Skin of body (tissue), 3 donors: ENCODE measurements at places on chromosomes 11 and 22. TPM values are rescaled to one million over a fixed set of nuclear protein-coding genes. Genes with fewer than 3 reads are reported as not detected.

- DNase-seq = no peak
These were observed 215.6 kb downstream of the DDX10 start for GRCh38 chr11:108880510-108880909.

HMOX1 gene
- 11.1 TPM for total RNA-seq

KBTBD3 gene
- 9.0 TPM for total RNA-seq

DNA sequence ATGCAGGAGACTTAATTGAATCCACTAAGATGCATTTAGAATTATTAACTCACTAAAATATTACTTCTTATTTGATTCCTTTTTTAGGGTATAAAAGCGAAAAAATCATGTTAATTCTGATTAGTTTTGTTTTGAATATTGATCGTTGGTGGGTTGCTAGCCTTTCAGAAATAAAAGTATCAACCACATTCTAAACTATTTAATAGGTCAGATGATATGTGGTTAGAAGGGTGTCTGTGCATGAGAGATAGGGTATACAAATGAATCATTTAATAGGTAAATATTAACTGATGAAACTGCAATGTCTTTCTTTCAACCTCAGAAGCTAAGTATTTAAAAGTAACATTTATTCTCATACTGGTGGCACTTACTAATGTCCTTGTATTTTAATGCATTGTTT is 515.1 kb downstream of the CNTN5 start:
- DNase-seq = no peak

DNA sequence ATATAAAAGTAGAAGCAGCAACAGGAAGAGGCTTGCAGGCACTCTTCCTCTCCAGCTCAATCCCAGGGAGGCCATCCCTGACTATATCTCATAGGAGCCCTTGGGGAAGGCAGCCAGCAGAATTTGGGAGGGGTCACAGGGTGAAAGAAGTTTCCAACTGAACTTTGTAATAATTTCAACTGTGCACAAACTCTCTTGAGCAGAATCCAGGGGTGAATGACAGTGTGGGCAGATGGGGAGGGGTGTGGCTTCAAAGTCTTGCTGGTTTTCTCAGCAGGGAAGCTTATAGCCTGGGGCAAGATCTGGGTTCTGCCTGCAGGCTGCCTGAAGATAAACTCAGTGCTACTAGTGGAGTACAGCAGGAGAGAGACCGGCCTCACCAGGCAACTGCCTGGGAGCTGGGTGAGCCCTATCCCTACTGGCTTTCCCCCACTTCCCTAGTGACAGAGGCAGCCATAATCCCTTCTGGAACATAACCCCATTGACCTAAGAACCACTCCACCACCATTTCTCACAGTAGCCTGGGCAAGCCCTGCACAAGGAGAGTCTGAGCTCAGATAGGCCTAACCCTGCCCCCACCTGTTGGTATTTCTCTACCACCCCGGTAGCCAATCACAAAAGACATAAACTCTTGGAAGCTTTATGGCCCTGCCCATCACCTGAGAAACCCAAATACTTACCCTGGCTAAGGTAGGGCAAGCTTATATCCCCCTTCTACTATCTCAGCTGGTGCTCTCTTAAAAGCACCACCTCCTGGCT is 17.8 kb upstream of the TTC12 start:
- DNase-seq = no peak

HPS4 gene
- total RNA-seq = 30.2 TPM

- DNase-seq = no peak
These were observed 96.0 kb downstream of the WNT7B start for GRCh38 chr22:45880716-45881523.

DNA sequence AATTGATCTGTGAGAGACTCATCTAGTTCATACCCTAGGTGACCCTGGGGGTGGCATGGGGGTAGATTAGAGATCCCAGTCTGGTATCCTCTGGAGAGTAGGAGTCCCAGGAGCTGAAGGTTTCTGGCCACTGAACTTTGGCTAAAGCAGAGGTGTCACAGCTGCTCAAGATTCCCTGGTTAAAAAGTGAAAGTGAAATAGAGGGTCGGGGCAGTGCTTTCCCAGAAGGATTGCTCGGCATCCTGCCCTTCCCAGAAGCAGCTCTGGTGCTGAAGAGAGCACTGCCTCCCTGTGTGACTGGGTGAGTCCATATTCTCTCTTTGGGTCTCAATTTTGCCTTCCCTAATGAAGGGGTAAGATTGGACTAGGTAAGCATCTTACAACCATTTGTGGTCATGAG is 653 bp downstream of the IL18BP start:
- no peak for DNase-seq

DNA sequence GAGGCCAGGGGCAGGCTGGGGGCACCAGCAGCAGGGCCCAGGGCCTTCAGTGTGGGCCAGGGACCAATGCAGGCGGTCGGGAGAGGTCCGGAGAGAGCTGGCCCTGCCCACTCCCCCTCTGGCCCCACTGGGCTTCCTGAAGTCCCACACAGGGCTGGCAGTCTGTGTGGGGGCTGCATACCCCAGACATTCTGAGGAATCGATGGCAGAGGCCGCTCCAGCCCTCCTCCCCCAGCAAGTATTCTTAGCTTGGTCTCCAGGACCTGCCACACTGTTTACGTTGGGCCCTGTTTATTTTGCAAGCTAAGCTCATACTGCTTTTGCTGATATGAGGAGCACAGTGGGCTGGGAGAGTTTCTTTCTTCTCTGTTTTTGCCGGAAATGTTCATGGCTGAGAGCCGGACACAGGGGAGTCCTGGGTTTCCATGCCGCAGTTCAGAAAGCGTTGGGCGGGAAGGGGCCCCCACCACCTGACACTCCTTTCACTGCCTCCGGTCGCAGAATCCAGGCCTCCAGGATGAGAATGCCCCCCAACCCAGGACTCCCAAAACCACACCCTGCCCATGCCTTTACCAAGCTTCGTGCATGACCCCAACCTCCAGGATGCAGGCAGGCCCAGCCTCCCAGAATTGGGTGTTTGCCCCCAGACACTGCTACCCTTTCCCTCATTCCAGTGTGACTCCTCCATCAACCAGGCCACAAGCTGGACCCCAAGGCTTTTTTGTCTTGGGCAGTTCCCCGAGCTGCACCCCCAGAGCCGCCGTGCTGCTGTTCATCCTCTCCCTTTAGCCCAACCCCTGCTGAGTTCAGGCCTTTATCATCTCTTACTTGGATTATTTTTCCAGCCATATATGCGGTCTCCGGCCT is 81.8 kb upstream of the KCNQ1OT1 start:
- no peak for DNase-seq

DNA sequence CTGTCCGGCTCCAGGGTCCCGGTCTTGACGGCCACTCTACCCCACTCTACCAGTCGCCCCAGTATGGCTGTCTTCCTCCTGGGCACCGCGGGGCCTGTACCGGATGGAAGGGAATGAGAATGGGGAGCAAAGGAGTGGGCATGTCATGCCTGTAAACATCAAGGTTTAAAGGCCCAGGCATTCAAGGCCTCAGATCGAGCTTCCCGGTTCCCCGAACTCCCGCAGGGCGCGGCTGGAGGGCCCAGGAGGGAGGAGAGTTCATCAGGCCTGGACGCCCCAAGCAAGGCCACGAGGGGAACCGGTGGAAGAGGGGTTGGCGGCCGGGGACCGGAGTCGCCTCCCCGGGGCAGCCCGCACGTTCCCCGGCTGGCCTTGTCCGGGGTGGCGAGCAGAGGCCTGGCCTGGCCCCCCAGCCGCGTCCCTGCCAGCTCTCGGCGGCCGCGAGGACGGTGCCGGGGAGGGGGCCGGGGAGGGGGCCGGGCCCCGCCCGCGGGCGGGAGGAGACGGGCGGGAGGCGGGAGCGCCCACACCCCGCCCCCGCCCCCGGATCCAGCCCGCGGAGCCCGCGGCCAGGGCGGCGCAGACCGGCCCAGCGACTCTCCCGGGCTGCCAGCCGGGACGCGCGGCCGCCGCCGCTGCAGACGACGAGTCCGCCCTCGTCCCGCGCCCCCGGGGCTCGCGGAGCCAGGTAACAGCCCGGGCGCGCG is at the start of gene CDC42EP1:
Gene CDC42EP1, plus strand, starts transcription at position 580 of the 707 bp plus-strand sequence. CDS start 5,870 bp downstream, outside the sequence.
- DNase-seq = peak; percentile 39

DNA sequence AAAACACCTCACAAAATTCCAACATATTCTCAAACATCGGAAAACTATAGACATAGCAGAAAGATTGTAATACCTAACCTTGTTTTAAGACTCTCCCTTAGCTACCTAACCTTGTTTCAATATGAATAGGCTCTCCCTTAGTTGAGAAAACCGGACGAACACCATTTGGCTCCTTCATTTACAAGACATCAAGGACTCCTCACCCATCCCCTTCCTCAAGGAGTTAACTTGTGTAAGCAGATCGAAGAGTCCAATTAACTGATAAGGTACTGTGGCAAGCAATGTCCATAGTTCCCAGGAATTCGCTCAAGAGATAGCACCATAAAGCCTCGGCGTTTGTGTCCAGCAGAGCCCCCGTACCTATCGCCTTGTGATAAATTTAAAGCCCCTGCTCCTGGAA is 4.6 kb upstream of the ACRV1 start:
- no peak for DNase-seq

GRCh38 chr11:130129922-130130321 is 29.7 kb upstream of the ST14 start:
- no peak for DNase-seq

DNA sequence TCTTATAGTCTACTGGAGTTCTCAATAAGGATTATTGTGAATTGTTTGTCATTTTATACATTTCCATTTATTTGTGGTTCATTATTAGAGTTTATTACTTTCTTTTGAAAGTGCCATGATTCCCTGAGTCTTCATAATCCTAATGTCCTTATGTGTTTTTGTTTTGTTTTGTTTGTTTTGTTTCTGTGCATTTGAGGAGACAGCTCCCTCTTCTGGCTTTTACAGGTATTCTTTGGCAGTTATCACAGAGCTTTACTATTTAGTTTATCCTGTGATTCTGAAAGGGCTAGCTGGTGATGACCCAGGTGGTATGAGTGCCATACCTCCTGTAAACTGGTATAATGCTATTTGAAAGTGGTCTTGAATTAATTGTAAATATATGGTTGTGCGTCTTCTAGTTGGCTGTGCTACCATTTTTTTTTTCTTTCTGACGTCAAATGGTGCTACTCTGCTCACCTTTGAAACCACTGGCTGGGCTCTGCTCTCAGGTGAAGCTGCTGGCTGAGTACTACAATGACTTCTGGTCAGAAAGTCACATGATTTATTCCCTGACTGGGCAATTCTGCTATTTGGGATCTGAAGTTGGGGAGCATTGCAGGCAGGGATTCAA is 751.2 kb downstream of the JRKL start:
- no peak for DNase-seq

DNA sequence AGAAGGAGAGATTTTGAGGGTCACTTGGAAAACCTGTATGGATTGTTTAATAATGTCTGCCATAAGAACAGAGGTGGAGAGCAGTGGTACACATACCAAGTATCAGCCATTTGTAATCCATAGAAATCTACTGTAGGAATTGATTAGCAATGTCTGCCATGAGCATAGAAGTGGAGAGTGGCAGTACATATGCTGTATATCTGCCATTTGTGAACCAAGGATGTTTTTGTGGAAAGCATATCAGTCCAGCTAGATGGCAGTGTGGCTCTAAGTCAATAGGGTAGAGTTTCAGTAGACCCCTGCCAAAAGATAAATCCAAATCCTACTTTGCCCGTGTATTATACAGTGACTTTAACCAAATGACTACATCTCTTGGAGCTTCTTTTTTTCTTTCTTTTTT is 82.9 kb upstream of the SEZ6L start:
- DNase-seq = no peak

CHRNA10 gene
- 0.20 TPM for total RNA-seq

GRCh38 chr11:17561526-17561925 is 14.5 kb downstream of the OTOG start:
- DNase-seq = no peak

GRCh38 chr22:46348099-46348695 is 12.7 kb downstream of the TRMU start:
- DNase-seq = no peak

DNA sequence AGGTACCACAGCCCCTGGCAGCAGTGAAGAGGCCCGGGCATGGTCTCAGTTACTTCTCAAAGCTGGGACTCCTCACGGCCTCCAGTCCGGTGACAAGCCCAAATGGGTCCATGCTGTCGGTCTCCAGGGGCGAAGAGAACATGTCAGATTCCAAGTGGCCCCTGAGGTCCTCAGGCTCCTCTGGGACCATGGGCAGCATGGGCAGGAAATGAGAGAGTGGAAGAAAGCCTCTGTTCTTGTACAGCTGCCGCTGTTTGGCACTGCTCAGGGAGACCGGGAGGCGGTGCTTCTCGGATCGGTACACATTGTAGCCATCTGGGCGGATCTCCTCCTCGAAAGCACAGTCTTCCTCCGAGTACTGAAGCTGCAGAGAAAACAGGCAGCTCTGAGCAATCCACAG is 4.6 kb downstream of the FGF19 start:
- DNase-seq = peak; percentile 51

- DNase-seq = peak; percentile 77
These were observed 7.7 kb downstream of the RIN1 start for GRCh38 chr11:66328302-66329144.

DNA sequence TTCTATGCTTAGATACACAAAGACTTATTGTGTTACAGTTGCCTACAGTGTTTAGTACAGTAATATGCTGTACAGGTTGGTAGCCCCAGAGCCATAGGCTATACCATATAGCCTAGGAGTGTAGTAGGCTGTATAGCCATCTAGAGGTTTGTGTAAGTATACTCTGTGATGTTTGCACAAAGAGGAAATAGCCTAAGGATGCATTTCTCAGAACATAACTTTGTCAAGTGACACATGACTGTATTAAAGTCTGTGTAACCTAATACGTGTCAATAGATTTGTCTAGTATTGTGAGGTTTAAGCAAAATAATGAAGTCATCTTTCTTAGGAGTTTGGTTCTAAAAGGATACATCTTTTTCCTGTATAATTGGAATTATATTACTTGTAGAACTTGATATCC is 5.5 kb downstream of the ZC3H12C start:
- DNase-seq = no peak

RFPL1 gene
- not detected for total RNA-seq

DNA sequence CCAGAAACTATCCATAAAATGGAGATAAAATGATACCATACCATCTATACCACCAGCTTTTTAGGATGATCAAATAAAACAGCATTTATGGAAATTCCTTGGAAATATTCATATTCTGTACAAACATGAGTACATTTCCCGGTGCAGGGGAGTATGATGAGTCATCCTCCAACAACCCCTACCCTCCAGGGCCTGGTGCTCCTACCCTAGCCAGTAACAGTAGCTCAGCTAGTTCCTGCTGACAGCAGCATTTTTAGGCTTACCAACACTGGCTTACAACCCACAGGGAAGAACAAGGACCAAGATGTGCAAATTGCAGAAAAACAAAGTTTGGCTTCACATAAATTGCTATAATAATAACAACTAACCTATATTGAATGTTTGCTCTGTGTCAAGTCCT is 406.2 kb upstream of the CADM1 start:
- DNase-seq = no peak

GRCh38 chr11:44702889-44703288 is 23.9 kb upstream of the TSPAN18 start:
- DNase-seq = no peak

- DNase-seq = no peak
These were observed 63.8 kb downstream of the IGLL1 start for GRCh38 chr22:23516304-23516703.
